NCI-H2107 (cell line): ENCODE measurements at places on chromosomes 1 and 21.

GRCh38 chr1:95282518-95282895 lies 48.5 kb downstream of the RWDD3 start:
- DNase-seq: no peak

GRCh38 chr21:39688010-39688409 lies 57.0 kb upstream of the IGSF5 start:
- no peak for DNase-seq

GRCh38 chr1:47621977-47622376 lies 184.1 kb downstream of the FOXD2 start:
- no peak for DNase-seq

GRCh38 chr21:37026499-37026898 lies 20.0 kb downstream of the RIPPLY3 start:
- DNase-seq: no peak

- no peak for DNase-seq
Measured at GRCh38 chr1:85093644-85094043, 45.3 kb upstream of the MCOLN3 start.

DNA sequence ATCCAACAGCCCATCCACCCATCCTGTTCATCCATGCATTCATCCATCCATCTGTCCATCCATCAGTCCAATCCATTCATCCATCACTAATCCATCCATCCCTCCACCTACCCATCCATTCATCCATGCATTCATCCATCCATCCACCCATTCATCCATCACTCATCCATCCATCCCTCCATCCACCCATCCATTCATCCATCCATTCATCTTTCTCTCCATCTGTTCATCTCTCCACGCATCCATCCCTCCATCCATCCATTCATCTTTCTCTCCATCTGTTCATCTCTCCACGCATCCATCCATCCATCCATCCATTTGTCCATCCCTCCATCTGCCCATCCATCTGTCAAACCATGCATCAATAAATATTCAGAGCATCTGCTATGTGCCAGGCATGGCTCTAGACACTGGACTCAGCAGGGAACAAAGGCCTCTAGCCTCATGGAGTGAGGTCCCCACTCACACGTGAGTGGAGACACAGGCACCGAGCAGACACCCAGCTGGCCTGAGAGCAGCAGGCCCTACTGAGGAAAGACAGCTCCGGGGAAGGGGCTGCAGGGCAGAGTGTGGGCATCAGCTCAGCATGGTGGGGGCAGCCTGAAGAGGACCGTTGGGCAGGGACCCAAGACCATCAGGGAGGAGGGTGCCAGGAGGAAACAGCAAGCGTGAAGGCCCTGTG lies 9.6 kb downstream of the KRTAP10-1 start:
- DNase-seq: no peak

DNA sequence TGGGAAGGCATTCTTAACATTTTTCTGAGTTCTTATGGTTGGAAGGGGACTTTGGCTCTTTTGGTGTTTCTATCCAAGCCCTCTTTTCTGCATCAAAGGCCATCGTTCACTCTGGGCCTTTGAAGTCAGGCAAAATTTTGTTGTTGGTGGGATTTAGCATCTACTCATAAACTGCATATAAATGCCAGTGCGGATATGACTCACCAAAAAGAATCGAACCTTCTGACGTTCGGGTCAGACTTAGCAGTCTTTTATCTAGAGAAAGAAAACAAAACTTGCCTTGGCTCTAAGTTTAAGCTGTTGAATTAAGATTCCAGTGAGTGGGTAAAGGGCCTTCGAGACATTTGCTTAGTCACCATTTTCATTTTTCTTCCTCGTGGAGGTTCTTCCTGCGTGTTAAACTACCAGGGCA lies 51.4 kb downstream of the EVA1C start:
- DNase-seq: no peak

- DNase-seq: no peak
Measured at GRCh38 chr1:117573386-117574023, 32.3 kb upstream of the TENT5C start.

DNA sequence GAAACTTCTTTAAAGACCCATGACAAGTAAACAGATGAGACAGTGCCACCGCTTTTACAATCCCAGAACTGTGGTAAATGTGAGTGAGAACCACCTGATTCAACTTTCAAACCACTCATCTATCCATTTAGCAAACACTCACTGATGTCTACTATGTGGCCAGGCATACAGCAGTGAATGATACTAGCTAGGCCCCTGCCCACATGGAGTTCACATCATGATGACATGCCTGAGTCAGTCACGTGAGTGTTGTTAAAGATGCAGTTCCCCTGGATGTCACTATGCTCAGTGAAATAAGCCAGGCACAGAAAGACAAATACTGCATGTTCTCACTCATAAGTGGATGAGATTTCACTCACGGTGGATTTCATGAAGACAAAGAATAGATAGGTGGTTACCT lies 28.4 kb downstream of the STX6 start:
- no peak for DNase-seq

DNA sequence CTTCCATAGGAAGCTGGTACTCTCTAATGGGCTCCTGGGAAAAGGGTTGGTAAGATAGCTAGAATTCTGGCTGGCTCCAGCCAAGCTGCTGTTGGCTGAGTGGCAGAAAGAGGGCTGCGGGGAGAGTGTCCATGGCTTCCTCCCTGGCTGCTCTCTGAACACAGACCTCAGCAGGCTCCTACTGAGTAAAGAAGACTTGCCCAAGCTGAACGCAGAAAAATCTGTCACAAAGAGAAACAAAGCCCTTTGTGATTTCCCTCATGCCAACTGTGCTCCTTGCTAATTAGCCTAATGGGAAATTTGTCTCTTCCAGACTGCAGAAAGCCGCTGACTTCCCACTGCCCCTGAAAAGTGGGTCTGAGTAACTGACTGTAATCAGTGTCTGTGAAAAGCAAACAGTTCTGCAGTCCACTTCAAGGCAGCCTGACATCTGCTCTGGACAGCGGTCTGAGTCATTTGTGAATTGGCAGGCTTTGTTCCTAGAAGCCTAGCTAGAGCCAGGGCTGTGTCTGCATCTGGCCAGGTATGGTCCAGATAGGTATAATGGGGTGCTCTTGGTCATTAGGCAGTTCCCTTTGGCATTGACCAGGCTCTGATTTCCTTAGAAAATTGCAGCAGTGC lies 282.8 kb downstream of the ZNF648 start:
- DNase-seq: no peak

GRCh38 chr1:201332021-201332420 lies 45.5 kb downstream of the TNNT2 start:
- DNase-seq: no peak

GRCh38 chr21:30717105-30717504 lies 1.5 kb downstream of the KRTAP21-3 start:
- no peak for DNase-seq

DNA sequence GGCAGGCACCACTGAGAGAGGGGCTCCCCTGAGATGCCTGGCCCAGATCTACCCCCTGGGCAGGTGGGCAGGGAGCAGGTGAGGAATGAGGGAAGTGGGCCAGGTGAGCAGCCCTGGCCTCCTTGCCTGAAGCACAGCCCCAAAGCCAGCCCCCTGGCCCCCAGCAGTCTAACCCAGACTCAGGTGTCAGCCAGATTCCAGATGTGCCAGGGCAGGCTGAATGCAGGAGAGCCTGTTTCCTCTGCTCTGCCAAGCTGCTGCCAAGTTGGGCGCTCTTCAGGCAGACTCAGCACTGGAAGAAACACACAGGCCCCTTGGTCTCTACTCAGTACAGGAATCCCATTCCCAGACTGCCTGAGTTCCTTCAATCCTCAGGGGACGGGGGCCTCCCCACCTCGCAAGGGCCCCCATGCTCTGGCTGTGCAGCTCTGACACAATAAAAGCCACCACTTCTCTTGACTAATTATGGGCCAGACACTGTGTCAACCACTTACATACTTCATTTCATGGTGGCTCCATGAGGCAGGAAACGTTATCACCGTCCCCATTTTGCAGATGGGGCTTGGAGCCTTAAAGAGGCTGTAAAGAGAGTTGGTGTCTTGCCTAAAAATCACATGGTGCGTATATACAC lies 20.4 kb downstream of the ARHGEF19 start:
- DNase-seq: no peak

DNA sequence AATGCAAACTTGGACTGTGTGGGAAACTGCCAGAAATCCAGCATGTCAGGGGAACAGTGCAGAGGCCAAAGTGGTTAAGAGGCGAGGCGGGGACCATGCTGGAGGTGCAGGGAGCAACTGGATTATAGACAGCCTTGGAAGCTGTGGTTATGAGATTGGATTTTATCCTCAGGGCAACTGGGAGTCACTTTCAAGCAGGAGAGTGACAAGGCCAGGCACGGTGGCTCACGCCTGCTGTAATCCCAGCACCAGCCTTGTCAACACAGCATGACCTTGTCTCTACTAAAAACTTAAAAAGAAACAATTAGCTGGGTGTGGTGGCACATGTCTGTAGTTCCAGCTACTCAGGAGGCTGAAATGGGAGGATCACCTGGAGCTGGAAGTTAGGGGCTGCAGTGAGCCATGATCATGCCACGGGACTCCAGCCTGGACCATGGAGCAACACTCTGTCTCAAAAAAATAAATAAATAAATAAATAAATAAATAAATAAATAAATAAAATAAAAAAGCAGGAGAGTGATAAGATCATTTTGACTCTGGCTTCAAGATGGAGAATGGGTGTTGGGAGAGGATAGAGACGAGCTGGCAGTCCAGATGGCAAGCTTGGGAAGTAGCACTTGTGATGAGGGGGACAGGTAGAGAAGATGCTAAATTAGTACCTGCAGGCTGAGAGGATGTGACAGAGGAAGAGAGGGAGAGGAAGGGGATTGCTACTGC lies 3.5 kb downstream of the HAPLN2 start:
- no peak for DNase-seq

DNA sequence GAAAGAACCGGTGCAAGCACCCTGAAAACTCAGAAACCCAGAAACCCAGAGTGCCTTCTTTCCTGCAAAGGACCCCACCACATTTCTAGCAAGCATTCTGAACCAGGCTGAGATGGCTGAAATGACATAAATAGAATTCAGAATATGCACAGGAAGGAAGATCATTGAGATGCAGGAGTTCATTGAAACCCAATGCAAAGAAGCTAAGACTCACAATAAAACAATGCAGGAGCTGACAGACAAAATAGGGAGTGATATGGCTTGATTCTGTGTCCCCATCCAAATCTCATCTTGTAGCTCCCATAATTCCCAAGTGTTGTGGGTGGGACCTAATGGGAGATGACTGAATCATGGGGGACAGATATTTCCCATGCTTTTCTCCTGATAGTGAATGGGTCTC lies 22.8 kb upstream of the SGIP1 start:
- DNase-seq: no peak

- DNase-seq: no peak
Measured at GRCh38 chr1:115118086-115118485, 28.8 kb upstream of the TSPAN2 start.

DNA sequence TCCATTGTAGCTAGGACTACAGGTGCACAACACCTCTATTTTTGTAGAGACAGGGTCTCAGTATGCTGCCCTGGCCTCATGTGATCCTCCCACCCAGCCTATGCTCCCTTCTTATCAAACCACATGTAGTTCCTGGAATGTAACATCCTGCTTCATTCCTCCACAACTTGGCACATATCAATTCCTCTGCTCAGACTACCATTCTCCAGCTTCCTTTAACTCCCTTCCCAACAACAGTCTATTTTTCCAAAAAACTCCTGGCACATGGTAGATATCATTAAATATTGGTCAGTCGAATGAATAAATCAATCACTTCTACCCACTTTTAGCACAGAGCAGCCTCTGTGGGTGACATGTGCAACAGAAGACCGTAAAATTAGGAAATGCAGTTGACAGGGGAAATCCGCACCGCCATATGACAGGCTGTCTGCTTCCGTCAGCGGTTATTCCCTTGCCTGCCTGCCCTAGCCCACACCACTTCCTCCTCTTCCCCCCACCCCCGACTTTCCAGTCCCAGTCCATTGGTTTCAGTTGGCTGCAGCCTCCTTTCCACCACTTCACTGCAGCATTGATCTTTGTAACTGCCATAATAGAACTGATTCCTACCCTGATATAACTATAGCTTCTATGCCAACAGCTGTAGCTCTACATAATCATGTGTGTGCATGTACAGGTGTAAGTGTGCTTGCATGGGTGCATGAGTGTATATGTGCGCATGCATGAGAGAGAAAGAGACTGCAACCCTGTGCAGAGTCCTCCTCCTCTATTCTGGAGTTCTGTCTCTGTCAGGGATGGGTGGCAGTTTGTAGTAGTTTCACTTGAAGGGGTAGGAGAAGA lies 6.8 kb upstream of the AKR1A1 start:
- no peak for DNase-seq

DNA sequence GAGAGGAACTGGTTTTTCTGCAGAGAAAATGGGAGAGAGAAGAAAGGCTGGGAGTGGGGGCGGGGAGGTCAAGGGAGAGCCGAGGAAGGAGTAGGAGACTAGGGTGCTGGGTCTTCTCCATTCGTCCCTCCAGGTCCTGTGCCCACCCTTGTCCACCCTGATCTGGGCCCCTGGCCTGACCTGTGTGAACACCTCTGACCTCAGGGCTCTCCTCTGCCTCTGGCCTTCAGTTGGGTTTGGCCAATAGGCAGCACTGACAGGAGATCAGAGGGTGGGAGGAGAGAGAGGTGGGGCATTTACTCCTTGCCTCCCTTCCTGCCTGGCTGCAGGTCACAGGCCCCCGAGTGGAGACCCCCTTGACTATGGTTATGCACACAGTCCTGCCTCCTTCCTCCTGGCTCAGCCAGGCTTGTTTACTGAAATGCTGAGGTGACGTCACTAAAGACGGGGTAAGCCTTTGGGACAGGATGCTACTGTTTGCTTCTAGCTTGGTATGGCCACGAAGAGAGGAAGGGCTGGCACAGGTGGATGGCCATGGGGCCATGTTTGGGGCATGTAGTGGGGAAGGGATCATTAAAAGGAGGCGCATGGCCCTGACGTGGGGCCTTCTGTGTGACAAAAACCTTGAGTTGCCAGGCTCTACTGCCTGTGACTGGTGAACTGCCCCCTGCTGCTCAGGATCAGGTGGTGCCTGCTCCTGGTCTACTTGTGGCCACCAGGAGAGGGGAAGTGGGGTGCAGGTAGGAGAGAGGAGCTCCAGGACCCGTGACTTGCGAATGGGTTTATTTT lies 248.7 kb upstream of the CSF3R start:
- DNase-seq: no peak

- DNase-seq: no peak
Measured at GRCh38 chr1:7389201-7389905, 381.7 kb upstream of the VAMP3 start.

GRCh38 chr1:89575207-89575606 lies 50.6 kb downstream of the LRRC8B start:
- no peak for DNase-seq

DNA sequence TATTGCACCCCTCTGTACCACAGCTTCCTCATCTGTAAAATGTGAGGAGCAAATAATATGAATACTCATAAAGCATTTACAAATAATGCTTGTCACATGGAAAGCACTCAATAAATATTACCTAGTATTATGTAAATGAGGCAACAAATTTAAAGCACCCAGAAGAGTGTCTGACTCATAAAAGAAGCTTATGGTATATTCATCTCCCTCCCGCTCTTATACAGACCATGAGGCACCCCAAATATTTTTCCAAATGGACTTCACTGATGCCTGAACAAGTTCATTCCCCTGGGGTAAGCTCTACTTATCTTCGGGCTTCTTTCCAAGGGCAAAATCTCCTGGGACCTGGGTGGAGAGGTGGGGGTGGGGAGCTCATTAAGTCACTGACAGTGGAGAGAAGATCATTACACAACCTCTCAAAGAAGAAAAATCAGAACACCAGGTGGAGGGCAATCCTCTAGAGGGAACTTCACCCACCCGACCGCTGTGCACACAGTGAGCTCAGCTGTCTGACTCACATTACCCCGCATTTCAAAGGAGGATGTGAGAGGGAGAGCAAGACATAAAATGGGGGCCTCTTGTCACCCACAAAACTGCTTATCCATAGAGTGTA lies 166.2 kb downstream of the ASTN1 start:
- peak; percentile 59 for DNase-seq
